ENCODE measurements at places on chromosomes 7 and 10.

DNA sequence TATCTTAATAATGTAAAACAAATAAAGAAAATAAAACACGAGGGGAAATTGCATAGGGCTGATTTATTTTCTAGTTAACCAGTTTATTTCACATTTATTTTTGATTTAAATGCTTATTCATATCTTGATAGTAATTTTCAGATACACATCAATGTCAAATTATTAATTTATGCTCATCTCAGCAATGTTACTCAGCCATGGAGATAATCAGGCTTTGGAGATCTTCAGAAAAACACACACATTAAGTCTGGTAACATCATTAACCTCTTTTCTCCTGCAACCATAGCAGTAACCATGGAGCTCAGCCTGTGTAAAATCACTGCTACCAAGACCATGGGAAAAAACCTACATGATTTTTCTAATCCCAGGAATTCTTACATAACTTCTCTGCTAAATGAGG lies 31.9 kb upstream of the TBX20 start:
- DNase-seq = no peak

- DNase-seq = no peak
These were observed 188.1 kb upstream of the CELF2 start for GRCh38 chr10:10829576-10829975.

- DNase-seq = no peak
These were observed 42.1 kb upstream of the WIPF3 start for GRCh38 chr7:29764227-29764626.

- DNase-seq = no peak
These were observed 370.9 kb downstream of the SH2D4B start for GRCh38 chr10:80908611-80909010.

GRCh38 chr7:127665922-127666321 lies 13.9 kb downstream of the SND1 start:
- no peak for DNase-seq

DNA sequence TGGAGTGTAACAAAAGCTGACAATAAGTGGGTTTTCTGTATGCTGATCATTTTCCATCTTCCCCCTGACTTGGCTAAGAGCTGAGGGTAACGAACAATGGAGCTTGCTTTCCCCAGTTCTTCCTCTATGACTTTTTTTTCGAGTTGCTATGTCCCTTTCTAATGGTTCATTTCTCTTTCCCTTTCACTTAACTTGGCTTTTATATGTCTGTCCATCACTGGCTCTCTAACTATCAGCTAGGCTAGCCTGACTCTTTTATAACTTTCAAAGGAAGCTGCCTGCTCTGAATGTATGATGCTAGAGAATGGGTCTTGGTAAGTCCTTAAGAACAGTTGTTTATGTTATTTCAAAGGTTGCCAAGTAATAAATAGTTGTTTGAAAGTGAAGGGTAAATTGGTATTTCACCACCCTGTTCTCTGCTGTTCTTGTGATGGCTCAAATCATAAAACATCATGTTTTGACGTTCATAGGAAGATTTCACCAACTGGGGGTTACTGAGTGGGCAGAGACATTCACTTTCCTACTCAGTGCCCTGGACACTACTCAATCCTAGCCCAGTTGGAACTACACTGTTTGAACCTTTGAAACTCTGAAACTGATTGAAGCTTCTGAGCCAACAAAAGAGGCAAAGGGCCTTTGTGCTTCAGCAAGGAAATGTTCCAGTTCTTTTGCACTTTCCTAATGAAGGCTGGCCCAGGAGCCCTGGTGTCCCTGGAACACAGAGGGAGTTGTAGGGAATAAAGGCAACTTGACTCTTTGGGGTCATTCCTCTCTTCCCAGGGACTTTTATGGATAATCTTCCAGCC lies 85.4 kb upstream of the PHYHIPL start:
- DNase-seq = no peak

DNA sequence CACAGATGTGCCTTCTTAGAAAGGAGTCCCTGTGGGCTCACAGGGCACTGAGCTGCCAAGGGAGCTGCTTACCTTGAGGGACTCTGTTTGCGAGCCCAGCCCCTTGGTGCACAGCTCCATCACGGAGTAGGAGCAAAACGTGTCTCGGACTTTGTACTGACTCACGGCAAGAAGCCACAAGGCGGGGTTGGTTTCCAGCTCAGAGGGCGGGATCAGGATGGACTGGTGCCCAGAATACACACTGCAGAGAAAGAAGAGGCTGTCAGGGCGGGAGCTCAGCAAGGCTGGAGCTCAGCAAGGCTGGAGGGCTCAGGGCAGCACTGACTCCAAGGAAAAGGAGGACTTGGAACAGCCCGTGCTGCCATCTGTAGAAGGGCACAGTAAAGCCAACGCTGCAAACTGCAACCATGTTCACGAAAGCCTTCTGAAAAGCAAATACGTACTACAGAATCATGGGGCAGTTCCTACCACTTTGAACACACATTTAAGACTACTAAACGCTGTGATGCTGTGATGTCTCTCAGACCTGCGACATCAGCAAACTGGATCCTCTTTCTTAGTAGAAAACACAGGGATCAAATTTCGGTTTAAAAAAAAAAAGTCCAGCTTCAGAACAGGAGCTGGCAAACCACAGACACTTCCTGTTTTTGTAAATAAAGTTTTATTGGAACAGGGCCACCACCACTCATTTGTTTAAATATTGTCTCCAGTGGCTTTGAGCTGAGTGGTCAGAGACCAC lies 194.3 kb downstream of the ZMYND11 start:
- peak; percentile 62 for DNase-seq

DNA sequence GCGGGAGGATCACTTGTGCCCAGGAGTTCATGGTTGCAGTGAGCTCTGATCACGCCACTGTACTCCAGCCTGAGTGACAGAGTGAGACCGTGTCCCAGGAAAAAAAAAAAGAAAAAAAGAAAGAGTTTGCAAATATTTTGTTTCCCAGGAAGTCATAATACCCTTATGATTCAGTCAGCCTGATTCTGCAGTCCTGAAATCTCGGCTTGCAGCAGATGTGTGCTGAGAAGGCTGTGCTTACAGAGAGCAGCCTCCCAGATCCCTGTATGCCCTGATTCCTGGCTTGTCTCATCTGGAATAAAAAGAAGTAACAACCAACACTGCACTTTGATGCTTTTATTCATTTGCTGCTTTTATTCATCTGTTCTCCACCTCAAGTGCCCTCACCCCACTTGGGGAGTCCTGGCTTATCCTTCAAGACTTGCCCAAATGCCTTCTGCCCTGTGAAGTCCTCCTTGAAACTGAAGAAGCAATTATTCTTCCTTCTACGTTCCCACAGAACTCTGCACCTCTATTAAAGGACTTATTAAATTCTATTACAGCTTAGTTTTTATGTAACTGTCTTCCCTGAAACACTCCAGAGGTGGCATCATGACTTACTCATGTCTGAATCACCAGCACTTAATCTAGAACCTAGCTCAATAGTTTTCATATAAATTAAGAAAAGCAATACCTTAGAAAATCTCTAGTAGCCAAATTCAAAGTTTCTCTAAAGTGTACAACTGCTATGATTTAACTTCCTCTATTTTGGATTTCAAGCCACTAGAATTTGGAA lies 27.7 kb upstream of the BPGM start:
- no peak for DNase-seq

GRCh38 chr7:113199136-113199535 lies 80.8 kb upstream of the SMIM30 start:
- no peak for DNase-seq

DNA sequence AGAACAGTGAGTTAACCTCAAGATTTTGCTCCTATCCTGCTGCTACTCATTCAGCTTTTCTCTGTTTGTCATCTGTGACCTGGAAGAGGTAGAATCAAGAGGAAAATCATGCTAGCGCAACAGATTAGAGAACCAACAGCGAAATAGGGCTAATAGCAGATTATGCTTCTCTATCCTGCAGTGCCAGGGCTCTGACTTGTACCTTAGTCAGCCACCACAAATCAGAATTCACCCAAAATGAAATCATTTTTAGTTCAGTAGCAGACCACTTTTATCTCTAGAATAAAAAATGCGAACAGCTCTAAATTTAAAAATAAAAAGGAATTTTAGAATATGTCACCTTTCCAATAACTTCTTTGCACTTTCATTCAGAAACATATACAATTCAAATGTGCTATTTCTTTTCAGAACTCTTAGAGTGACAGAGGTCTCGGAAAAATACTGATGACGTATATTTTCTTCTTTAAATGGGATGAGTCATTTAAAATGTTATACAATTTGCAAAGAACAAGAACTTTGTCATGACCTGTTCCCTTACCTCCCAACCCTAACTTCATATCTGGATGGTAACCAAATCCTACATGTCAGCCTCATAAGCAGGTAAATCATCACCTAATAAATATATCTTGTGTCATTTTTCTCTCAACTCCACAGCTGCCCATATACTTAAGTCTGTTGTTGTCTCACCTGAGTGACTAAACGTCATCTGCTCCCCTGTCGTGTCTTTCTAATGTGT lies 896.4 kb downstream of the PCDH15 start:
- no peak for DNase-seq

- no peak for DNase-seq
These were observed 348.0 kb downstream of the GPAM start for GRCh38 chr10:111835574-111835973.

GRCh38 chr10:49600781-49601400 lies 9.2 kb upstream of the SLC18A3 start:
- no peak for DNase-seq

DNA sequence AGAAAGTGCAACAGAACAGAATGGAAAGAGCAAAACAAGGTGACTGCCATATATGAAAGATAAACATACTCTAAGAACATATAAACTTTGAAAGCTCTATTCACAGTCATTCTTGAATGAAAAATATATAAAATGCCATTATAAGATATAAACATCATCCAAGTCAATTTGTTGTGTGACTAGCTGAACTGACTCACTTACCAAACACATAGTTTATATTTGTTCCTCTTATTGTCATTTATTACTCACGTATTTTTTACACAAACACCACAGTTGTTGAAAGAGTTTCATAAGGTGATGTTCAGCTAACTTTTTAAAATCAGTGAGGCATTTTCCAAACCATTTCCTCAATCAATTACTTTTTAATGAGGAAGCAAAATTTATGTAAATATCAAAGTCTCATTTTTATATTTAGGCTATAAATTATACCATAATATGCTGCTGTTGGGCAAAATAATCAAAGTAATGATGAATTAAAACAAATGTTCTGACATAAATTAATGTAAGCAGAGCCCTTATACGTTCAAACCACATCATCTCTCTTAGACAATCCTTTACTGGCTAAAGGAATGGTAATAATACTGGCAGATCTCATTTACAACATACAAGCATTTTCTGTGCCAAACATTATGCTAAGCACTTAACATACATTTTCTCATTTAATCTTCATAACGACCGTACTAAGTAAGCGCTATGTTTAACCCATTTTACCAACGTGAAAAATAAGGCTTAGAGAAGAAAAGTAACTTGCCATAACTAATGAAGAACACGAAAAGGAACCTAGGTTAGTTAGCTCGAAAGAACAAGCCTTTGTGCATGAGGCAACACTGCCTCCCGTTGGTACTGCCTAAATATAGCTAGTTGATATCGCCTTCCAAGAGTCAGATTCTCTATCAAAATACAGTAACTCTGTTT lies 7.3 kb downstream of the LRRN3 start:
- no peak for DNase-seq

- DNase-seq = no peak
These were observed 45.4 kb downstream of the AMPH start for GRCh38 chr7:38585572-38586354.

DNA sequence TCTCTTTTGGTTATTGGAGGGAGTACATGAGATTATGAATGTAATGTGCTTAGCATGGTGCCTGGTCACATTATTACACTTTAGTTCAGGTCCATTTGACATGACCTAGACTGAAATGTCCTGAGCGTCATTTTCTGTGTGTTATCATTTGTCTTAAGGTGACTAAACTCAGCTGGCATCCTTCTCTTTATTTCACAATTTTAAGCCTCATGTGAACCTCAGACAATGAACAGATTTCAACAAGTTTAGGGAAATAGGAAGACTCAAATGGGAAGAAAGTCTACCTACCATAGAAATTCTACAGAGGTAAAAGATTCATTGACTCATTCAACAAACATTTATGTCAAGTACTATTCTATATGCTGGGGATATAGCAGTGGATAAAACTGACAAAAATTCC lies 70.2 kb upstream of the EXOC6 start:
- no peak for DNase-seq

- no peak for DNase-seq
These were observed 47.1 kb downstream of the NXPH1 start for GRCh38 chr7:8480527-8480926.

GRCh38 chr10:43111101-43111500 lies 27.1 kb upstream of the CSGALNACT2 start:
- DNase-seq = no peak

DNA sequence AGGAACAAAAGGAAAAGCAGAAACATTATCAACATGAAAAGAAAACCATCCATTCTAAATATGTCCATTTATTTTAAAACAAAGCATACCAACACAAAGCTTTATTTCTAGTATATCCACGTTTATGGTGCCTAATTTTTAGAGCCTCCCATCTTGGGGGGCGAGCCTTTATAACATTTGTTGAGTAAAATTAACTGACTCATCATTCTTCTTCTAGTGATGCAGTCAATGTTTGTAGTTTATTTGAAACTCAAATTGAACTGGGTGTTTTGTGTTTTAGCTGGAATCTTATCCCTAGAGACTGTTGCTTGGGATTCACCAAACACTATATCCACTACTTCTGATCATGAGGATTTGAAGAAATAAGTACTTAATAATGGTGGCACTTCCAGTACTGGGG lies 366.4 kb upstream of the NPVF start:
- DNase-seq = no peak

DNA sequence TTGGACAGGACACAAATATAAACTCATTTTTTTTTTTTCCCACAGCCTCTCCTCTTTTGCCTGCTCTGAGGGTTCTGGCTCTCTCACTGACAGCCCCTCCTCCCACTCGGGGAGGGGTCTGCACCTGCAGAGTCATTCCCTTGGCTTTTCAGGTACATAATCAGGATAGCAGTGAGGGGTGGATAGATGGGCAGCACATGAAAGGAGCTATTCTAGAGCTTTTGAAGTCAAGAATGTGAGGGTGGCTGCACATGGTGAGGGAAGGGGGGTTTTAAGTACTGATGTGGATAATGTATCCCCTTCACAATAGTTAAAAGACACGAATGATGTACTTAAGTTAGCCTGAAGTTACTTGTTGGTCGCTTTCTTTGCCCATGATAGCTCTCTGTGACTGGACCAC lies 76.2 kb downstream of the CFAP58 start:
- DNase-seq = no peak

- DNase-seq = no peak
These were observed 45.3 kb upstream of the FAM133B start for GRCh38 chr7:92635538-92635937.

DNA sequence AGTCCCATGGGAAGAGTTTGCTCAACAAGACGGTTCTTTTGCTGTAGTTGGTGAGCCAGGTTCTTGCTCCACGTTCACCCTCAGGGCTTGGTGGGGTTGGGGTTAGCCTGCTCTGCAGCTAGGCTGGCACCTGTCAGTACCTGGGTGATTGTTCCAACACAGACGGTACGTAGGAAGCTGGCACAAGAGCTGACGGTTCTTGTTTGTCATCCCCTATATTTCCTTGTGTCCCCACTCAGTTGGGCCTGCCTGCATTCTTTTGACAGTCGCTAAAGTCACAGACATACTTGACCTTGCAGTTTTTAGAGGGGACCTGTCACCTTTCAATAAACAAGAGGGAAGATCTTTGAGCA lies 40.2 kb upstream of the SYPL1 start:
- DNase-seq = no peak

- no peak for DNase-seq
These were observed 14.1 kb downstream of the NRCAM start for GRCh38 chr7:108442039-108442568.

GRCh38 chr10:123327450-123327849 lies 173.2 kb downstream of the BUB3 start:
- no peak for DNase-seq

GRCh38 chr7:41641011-41641664 lies 61.8 kb downstream of the INHBA start:
- DNase-seq = no peak
